ENCODE measurements at places on chromosomes 5 and 9.

- DNase-seq, result no peak
- no peaks in the 10 kb centered on the region for H3K4me1 ChIP-seq
- no peaks in the 10 kb centered on the region for H3K27me3 ChIP-seq
- H3K36me3 ChIP-seq, result no peaks in the 10 kb centered on the region
These were observed 213.0 kb downstream of the FSTL4 start for GRCh38 chr5:133399247-133399891.

GRCh38 chr9:130666393-130667119, 2.2 kb downstream of the PRDM12 start:
- no peaks in the 10 kb centered on the region for H3K36me3 ChIP-seq
- H3K4me1 ChIP-seq, result peaks cover 21% of the 10 kb centered on the region
- no peak overlapping the region for H3K4me3 ChIP-seq
- H3K27ac ChIP-seq, result no peak overlapping the region
- H3K27me3 ChIP-seq, result peaks cover 71% of the 10 kb centered on the region
- DNase-seq, result no peak

- no peak overlapping the region for H3K4me3 ChIP-seq
- no peak for DNase-seq
These were observed 361.6 kb downstream of the YTHDC2 start for GRCh38 chr5:113875096-113875495.

DNA sequence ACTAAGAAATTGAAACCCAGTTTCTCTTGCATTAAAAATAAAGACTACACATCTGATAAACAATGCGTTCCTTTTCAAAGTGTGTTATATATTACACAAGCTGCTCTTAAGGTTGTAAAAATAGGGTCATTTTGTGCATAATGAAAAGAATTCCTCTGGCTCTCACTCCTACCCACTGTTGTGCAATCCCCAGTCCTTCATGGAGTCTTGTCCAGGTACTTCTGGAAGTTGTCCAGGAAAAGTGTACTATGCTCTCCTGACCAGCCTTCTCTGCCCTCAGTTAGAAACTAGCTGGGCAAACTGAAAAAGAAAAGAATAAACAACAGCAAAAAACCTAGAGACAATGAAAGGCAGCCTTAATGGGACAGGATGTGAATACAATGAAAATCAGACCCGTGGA, 345.5 kb upstream of the PAPPA start:
- H3K4me3 ChIP-seq, result no peak overlapping the region
- H3K27me3 ChIP-seq, result no peaks in the 10 kb centered on the region
- H3K36me3 ChIP-seq, result no peaks in the 10 kb centered on the region

GRCh38 chr5:151234476-151235238, 10.8 kb upstream of the CCDC69 start:
- H3K36me3 ChIP-seq, result no peaks in the 10 kb centered on the region
- peak; percentile 82 for DNase-seq
- H3K4me1 ChIP-seq, result peaks cover 20% of the 10 kb centered on the region
- H3K27me3 ChIP-seq, result no peaks in the 10 kb centered on the region
- H3K27ac ChIP-seq, result peak overlapping the region; percentile 83

GRCh38 chr5:2382776-2383697, 368.4 kb downstream of the IRX2 start:
- DNase-seq, result no peak
- peaks cover 5% of the 10 kb centered on the region for H3K27me3 ChIP-seq
- no peaks in the 10 kb centered on the region for H3K4me1 ChIP-seq
- no peak overlapping the region for H3K4me3 ChIP-seq

DNA sequence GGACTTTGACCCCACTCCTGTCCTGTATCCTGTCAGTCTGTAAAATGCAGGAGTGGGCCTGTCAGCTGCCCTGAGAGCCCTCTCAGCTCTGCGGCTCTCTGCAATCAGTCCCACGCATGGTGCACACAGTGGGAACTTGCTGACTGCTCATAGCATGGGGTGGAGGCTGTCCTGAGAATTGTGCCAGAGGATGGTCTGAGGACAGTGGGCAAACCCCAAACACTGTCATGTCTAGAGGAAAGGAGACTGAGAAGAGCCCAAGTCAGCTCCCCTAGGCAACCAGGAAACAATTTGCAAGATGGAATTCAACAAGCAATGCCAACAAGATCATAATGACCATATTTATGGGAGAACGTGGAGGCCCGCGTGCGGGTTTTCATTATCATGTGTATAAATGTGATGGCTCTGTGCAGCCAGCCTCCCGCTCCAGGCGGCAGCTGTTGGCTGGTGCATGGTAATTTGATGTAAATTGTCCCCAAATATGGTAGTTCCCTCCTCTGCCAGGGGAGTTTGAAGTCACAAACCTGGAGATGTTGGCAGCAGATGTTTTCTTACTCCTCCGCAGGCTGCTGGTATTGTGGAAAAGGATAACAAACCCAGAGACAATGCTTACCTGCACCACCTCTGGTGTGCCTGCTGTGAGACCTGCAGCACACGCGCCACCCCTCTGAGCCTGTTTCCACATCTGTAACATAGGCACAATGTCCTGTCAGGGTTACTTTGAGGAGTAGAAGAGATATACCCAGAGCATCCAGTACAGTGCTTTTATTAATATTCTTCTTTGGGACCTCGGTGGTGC, 39.8 kb upstream of the ALDH1B1 start:
- DNase-seq, result no peak
- H3K27ac ChIP-seq, result no peak overlapping the region
- no peak overlapping the region for H3K4me3 ChIP-seq
- H3K36me3 ChIP-seq, result no peaks in the 10 kb centered on the region
- no peaks in the 10 kb centered on the region for H3K27me3 ChIP-seq
